ENCODE measurements at places on chromosomes 1 and 21.
A peak's percentile ranks its signal among the peaks of the same experiment; 100 is the strongest.

GRCh38 chr1:48807554-48808260, 31.0 kb upstream of the BEND5 start:
- DNase-seq = no peak

DNA sequence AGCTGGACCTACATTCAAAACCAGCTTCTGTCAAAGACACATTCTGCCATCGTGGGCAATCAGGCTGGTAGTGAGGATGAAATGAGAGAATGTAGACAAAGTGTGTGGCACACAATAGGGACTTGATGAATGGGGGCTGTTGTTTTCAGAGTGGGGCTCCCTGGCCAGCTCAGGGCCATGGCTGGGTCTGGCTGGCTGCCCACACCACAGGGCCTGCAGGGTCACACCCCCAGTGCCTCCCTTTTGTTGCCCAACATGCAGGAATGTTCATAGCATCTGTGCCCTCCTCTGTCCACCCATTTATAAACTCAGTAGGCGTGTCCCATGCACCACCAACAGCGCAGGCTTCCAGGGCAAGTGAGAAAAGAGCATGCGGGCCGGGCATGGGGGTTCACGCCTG, 20.8 kb upstream of the ECE1 start:
- DNase-seq = no peak

DNA sequence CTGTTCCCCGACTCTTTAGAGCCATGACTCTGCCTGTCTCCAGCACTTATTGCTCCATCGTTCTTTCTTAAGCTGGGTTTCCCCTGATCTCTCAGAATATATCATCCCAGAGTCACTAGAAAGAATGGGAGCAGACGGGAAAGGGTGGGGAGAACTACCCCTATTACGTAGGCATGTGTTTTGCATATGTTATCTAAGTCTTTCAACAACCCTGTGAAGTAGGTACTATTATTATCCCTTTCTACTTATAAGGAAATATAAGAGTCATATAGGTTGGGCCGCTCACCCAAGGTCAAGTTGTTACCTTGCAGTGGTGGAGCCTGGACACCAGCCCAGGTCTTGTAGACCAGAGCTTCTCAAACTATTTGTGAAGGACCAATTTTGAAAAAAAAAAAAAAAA, 38.7 kb downstream of the ELF3 start:
- no peak for DNase-seq

DNA sequence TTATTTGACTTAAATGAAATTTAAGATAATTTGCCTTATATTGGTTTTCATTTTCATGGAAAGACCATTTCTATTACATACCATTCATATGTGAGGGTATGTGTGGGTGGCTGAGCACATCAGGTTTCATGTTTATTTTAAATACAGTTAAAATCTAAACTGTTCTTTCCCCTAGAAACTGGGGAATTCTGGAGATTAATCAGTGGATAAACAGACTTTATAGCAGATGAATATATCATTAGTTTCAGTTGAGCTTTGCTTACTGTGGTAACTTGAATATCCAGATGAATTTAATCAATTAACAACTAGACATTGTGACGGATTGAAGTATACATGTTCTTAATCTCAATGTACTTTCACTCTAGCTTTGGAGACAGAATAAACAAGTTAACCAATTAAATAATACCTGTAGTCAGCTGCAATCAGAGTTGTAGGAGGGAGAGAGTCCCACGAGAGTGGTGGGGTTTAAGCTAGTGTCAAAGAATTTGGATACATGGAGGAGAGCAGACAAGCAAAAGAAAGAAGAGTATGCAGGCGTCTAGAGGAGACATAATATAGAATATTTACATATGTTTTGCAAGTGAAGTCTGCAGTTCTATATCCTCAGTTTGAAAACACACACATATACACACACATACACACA, 97.6 kb downstream of the PDE4B start:
- no peak for DNase-seq

- DNase-seq = no peak
These were observed 37.9 kb upstream of the DUSP10 start for GRCh38 chr1:221779771-221780170.

DNA sequence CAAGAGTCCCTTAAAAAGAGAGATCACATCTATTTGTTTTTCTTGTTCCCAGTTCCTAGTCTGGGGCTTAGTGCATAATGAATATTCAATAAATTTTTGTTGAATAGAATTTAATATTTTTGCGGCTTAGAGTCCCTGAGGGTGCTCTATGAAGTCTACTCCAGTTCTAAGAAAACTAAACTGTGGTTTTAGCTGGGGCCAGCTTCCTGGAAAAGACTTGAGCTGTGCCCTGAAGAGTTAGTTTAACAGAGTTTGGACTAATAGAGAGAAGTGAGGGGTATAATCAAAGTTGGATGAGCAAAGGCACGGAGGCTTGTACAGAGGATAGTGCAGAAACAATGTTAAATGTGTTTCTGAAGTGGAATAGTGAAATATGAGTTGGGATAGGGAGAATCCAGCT, 168.9 kb downstream of the FASLG start:
- DNase-seq = no peak

GRCh38 chr21:45259206-45259840, 28.4 kb downstream of the POFUT2 start:
- DNase-seq = no peak

DNA sequence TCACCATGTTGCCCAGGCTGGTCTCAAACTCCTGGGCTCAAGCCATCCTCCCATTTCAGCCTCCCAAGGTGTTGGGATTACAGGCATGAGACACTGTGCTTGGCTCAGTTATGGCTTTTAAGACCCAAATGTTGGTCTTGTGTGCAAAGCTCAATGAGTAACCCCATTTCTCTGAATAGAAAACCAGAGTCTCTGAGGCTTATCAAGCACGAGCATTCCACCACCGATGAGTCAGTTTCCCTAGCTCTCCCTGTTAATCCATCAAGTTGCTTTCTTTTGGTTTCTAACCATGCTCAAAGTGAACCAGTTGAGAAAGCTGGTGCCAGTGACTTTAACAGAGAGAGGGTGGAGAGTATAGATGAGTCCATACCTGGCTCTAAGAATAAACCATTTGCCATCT, 350.9 kb upstream of the ADGRL2 start:
- DNase-seq = no peak

DNA sequence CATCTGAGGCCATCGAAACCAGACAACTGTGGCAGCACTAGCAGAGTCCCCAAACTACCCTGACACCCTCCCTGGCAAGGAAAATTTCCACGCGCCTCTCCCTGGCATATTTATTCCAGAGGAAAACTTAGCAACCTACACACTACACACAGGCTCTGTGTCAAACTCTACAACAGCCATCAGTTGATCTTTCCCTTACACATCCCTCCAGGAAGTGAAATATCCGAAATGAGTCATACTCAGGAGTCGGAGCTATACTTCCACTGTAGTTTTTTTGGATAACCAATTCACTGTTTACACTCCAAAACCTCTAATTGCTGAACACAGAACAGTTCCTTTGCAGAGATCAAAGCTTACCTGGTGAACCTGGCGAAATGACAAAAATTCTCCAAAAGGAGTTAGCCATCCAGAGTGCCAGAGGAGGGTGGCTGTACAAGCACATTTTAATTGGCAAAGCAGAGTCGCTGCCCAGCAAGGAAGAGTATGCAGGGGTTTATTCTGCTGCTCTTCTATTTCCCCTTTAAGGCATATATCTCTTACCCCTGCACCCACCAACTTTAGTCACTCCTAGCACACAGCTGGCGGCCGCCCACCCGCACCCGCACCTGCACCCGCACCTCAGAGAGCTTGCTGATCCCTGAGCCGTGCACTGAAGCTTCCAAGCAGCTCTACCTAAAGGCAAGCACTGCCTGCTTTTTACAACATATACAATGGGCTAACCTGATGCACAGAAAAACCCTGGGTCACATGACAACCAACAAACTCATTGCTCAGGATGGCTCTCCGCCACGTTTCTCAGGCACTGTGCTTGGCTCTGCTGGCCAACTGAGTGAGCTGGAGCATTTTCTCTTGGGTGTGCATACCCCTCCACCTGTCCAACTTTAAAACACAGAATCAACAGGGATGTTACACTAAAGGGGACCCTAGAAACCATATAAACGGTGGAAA, 54.9 kb downstream of the CAPZB start:
- no peak for DNase-seq

DNA sequence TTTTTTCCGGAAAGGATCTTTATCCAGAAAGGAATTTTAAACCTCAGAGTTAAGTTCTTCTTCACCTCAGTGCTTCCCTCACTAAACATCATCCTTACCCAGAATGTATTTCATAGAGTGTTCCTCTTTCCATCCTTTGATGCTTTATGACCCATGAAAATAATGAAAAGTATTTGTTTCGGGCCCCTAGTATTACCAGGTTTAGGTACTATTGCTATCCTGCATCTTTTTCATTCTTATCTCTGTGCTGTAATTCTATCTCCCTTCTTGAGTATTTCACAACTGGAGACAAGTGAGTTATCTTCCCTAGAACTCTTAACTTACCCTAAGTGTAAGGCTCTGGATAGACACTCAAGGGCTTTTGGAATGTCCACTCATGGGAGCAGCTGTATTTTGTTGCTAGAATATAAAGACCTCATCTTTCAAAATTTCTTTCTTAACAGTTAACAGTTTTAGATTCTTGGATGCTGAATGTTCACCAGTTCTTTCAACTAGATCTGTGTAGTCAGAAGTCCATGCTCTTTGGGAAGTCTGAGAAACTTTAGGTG, 26.2 kb downstream of the UCK2 start:
- no peak for DNase-seq

GRCh38 chr1:12438349-12438924, 179.6 kb downstream of the DHRS3 start:
- peak; percentile 56 for DNase-seq

- DNase-seq = no peak
These were observed 18.0 kb downstream of the PCP4 start for GRCh38 chr21:39885119-39885848.

- no peak for DNase-seq
These were observed 160.9 kb downstream of the PBX1 start for GRCh38 chr1:164719676-164720439.

DNA sequence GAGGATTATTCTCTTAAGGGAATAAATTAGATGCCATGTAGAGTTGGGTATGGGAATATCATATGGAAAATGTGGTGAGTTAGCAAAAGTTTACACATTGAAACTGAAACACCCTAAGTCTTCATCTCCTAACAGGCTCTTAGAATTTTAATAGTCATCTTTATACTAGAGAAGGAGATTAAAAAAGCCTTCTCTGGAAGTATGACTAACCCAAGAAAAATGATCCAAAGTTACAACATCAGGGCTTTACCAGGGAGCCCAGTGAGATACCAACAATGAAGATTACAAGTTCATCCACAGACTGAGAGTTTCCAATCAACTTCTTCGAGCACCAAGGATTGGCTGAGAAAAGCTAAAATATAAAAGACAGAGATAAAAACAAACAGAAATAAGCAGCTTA, 70.0 kb upstream of the KIAA0040 start:
- no peak for DNase-seq

DNA sequence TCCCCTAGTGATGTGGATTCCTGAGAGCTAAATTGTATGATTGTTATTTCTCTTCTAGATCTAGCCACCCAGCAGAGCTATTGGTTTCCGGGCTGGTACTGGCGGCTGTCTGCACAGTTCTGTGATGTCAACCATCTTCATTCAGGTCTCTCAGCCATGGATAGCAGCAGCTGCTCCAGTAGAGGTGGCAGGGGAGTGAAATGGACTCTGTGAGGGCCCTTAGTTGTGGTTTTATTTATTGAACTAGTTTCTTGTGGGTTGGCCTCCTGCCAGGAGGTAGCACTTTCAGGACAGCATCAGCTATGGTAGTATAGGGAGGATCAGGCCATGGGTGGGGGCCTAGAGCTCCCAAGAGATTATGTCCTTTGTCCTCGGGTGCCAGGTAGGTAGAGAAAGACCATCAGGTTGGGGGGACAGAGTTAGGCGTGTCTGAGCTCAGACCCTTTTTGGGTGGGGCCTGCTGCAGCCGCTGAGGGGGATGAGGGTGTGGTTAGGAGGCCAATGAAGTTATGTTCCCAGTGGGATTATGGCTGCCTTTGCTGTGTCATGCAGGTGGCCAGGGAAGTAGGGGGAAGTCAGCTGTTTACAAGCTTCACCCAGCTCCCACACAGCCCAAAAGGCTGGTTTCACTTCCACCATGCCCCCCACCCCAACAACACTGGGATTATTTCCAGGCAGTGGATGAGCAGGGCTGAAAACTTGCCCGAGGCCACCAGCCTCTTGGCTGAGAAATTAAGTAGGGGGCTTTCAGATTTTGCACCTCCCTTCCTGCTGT, 55.1 kb upstream of the RGS4 start:
- DNase-seq = no peak

DNA sequence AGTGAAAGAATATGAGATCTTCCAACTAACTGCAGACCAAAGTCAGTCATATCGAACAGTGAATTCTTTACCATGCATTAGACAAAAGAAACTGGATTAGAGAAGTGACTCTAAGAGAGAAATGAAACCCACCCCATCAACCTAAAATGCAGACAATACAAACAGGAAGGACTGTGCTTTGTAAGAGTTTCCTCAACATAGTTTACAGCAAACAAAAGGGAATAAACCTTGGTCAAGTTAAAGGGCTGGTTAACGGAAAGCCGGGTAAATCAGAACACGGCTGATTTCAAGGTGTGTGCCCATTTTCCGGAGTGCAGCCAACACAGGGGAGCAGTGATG, 39.2 kb downstream of the SIPA1L2 start:
- DNase-seq = no peak

DNA sequence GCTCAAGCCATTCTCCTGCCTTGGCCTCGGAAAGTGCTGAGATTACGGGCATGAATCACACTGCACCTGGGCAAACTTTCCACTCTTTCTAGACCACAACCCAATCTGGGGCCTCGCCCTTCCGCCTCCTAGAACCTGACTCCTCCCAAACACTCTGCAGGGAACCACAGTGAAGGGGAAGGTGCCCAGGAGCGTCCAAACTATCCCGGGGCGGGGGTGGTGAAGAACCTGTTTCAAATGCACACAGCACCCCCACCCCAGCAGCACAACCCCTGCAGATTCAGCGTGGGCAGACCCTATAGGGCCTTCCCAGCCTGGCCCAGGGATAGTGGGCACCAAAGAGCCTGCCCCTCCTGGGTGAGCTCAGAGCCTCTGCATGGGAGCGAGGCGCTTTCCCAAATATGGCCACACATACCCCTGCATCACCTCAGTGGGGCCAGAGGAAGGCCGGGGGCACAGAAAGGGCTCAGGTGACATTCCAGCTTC, 86.9 kb downstream of the STUM start:
- DNase-seq = peak; percentile 57

GRCh38 chr21:36890086-36890485, 76.4 kb downstream of the HLCS start:
- no peak for DNase-seq

GRCh38 chr1:184827600-184828368, 73.1 kb upstream of the EDEM3 start:
- DNase-seq = no peak

GRCh38 chr1:35570589-35571137, 2.5 kb upstream of the TFAP2E start:
- DNase-seq = no peak

- peak; percentile 29 for DNase-seq
These were observed 106.9 kb upstream of the TMEM51 start for GRCh38 chr1:15046487-15047165.

GRCh38 chr1:45635211-45635610, 11.4 kb upstream of the CCDC17 start:
- DNase-seq = no peak
